ENCODE measurements at places on chromosomes 3 and 15. TPM values are rescaled to one million over a fixed set of nuclear protein-coding genes. Genes with fewer than 3 reads are reported as not detected.

The ABHD6 gene
- 28.6 TPM for total RNA-seq

The GOLGA8R gene
- total RNA-seq, result 2.0 TPM

The SLC12A8 gene
- total RNA-seq, result 1.0 TPM

The ADAMTS17 gene
- 4.4 TPM for total RNA-seq

The ACAD11 gene
- total RNA-seq, result 53.1 TPM

The ZBTB47 gene
- total RNA-seq, result 47.3 TPM

The AGBL1 gene
- total RNA-seq, result not detected

The SEMA6D gene
- total RNA-seq, result 9.6 TPM

The KIF23 gene
- 0.75 TPM for total RNA-seq

The EDEM1 gene
- total RNA-seq, result 25.1 TPM

The BFSP2 gene
- not detected for total RNA-seq

The TJP1 gene
- total RNA-seq, result 112 TPM

The CDC25A gene
- total RNA-seq, result 0.33 TPM

The UQCC5 gene
- total RNA-seq, result 4.9 TPM

The HTR3E gene
- not detected for total RNA-seq

Data from subcutaneous adipose tissue (tissue), 4 donors.